ENCODE measurements at places on chromosomes 11 and 22. TPM values are rescaled to one million over a fixed set of nuclear protein-coding genes. Genes with fewer than 3 reads are reported as not detected.

MMP13 gene
- total RNA-seq = not detected

FOLR1 gene
- total RNA-seq = not detected

KRTAP5-2 gene
- total RNA-seq = not detected

HSPB2 gene
- not detected for total RNA-seq

GALNT18 gene
- 1.1 TPM for total RNA-seq

NAT10 gene
- total RNA-seq = 22.7 TPM

ACRV1 gene
- total RNA-seq = not detected

ABTB2 gene
- total RNA-seq = 1.8 TPM

MAJIN gene
- total RNA-seq = not detected

PIK3IP1 gene
- total RNA-seq = 26.4 TPM

MMP7 gene
- 0.71 TPM for total RNA-seq

CTNND1 gene
- total RNA-seq = 83.8 TPM

GGTLC3 gene
- total RNA-seq = not detected

ETS1 gene
- total RNA-seq = 32.8 TPM

OR51E2 gene
- total RNA-seq = not detected

SLC25A45 gene
- total RNA-seq = 1.1 TPM

SCGB2A2 gene
- total RNA-seq = not detected

NAALADL1 gene
- 71.2 TPM for total RNA-seq

OPCML gene
- not detected for total RNA-seq

CDC42EP2 gene
- 33.4 TPM for total RNA-seq

ACCS gene
- 2.9 TPM for total RNA-seq

CSRP3 gene
- total RNA-seq = not detected

KRTAP5-11 gene
- total RNA-seq = not detected

LRRC56 gene
- total RNA-seq = 1.4 TPM

SCUBE2 gene
- 0.18 TPM for total RNA-seq

DGCR6 gene
- total RNA-seq = not detected

PGA5 gene
- not detected for total RNA-seq

RIMBP3B gene
- not detected for total RNA-seq

C1QTNF4 gene
- total RNA-seq = 2.6 TPM

RPLP2 gene
- total RNA-seq = 731 TPM

Data from myometrial cell (primary cell).